ENCODE measurements at places on chromosomes 1 and 21.

- DNase-seq = no peak
These were observed 107.6 kb downstream of the CCDC185 start for GRCh38 chr1:223500560-223501425.

DNA sequence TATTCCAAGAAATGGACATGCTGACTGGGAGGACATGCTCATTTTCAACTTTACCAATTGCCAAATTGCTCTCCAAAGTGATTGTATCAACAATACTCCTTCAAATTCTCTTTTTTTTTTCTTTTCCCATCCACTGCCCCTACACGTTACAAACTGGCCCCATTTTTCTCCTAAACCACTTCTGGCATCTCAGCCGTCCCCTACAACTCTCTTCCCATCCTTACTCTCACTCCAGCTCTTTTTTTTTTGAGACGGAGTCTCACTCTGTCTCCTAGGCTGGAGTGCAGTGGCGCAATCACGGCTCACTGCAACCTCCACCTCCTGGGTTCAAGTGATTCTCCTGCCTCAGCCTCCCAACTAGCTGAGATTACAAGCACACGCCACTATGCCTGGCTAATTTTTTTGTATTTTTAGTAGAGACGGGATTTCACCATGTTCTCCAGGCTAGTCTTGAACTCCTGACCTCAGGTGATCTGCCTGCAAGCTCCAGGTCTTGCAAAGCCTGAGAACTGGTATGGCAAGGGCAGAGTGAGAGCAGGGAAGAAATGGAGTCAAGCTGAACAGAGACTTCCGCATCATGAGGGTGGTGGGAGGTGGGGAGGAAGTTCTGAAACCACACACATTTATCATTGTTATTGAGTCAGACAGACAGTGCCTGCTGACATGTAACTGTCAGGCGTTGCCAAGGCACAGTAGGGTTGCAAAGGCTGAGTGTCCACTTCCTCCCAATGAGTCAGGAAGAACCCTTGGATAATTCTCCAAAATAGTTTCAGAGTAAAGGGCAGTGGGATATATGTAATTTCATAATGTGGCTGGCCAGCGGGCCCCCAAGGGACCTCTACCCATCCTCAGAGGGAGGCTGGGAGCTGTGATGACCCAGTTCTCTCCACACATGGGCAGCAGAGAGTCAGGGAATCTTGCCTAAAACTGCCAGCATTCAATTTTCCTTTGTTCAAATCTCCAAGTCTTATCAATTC lies 17.4 kb downstream of the CELA3A start:
- DNase-seq = no peak

DNA sequence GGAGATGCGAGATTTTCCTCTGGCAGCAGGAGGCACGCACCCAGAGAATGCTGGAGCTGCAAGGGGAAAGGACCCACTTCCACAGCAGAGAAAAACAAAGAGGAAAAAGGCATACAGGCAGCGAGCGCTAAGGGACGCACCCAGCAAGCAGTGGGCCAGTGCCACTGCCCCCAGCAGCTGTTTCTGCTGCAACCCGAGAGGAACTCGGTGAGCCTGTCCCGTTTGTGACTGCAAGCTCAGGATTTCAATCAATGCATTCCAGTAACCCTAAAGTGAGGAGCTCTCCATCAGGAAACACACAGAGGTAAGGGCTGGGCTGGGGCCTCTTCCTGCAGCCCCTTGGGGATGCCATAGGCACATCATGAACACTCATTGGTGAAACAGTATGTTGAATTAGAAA lies 58.7 kb downstream of the ACP6 start:
- no peak for DNase-seq

DNA sequence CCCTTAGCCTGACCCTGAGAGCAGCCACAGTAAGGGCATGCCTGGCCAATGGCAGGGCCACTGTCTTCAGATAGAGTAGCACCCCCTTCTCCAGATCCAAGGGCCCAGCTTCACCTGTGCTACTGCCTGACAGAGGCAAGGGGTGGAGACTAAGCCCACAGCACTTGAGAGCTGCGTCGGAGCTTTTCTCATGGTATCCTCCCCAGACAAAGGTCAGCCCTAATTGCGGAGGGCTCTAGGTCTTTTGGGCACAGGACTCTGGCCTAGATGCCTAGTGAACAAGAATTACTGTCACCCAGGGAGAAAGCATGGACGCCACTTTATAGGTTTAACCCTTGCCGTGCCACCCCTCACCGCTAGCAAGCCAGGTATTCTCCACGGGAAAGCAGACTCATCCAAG lies 15.1 kb downstream of the KCNC4 start:
- no peak for DNase-seq

- no peak for DNase-seq
These were observed 60.2 kb upstream of the CFAP126 start for GRCh38 chr1:161427733-161428516.

GRCh38 chr1:59199719-59200376 lies 97.0 kb upstream of the FGGY start:
- peak; percentile 95 for DNase-seq

GRCh38 chr1:4801192-4801924 lies 146.9 kb downstream of the AJAP1 start:
- no peak for DNase-seq

Measured in NCI-H1105 treated with DMSO at 0.1 percent for 48 hours (cell line).